Eye (tissue), 1 donor: ENCODE measurements at places on chromosomes 3 and 15.

- no peak for DNase-seq
Observed at GRCh38 chr15:86623236-86623635, 543.6 kb downstream of the AGBL1 start.

- DNase-seq, result peak; percentile 78
Observed at GRCh38 chr3:37243820-37244748, 69.7 kb upstream of the LRRFIP2 start.

DNA sequence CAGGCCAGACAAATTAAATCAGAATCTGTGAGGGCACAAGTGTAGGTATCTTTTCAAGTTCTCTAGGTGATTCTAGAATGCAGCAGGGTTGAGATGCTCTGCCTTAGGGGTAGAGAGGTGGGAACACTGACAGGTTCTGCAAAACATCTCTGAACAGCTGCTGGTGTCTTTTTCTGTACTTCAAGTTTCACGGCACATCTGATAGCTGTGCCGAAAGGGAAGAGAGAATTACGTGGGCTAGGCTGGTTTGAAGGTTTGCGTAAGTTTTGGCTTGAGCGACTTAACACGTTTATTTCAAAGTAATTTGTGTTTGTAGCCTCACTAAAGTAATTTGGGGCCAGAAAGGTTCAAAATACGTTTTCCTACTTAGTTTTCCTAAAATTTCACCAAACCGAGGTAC is 22.5 kb downstream of the PXK start:
- DNase-seq, result no peak

GRCh38 chr3:188217011-188217463 is 63.1 kb downstream of the LPP start:
- DNase-seq, result no peak

DNA sequence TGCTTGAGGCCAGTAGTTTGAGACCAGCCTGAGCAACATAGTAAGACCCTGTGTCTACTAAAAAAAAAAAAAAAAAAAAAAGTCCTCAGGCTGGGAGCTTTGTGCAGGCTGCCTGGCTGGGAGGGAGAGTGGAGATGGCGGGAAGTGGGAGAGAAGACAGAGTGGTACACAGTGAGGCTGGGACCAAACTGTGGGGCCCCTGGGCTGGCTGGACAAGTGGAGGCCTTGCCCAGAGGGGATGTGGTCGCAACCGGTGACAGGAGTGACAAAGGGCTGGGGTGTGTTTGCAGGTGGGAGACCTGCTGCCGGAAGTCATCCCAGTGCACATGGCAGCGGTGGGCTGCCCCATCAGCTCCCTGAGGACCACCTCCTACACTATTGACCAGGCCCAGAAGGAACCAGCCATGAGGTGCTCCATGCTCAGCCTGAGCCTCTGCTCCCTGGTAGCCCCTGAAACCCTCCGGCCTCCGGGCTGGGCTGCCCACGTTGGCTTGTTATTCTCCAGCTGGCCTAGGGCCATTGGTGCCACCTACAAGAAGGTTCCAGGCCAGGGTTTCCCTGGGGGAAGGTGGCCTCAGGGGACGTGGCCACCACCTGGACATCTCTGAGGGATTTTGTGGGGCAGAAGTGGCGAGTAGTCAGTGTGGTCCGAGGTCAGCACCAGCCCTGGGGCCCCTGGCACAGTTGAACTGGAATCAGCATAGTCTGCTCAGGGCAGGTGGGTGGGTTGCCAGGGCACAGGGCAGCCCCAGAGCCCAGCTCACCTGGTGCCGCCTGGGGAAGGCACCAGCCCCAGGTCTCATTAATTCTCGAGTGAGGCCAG is 22.7 kb downstream of the ACAA1 start:
- no peak for DNase-seq

DNA sequence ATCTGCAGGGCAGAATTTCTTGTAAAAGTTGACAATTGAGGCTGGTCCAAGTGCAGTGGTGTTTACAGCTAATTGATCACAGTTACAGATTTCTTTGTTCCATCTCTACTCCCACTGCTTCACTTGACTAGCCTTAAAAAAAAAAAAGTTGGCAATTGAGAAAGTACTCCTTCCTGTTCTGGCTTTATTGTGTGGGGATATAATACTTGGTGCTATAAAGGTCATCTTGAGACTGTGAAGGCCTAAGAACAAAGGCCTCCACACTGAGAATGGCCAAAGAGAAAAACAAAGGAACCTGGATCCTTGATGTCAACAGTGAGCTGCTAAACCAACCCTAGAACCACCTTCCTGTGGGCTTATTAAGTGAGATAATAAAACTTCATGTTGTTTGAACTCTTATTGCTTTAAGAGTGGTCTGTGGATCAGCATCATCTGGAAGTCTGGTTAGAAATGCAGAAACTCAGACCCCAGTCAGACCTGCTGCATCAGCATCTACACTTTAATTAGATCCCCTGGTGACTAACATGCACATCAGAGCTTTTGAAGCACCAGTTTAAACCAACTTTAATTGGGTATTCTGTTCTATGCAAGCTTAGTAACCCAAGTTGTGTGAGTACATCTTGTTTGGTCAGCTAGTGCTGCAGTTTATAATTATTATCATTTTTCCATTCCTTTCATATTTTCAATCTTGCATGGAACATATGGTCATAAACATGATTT is 55.2 kb downstream of the TMOD3 start:
- peak; percentile 22 for DNase-seq
